ENCODE measurements at places on chromosomes 5 and 9.

DNA sequence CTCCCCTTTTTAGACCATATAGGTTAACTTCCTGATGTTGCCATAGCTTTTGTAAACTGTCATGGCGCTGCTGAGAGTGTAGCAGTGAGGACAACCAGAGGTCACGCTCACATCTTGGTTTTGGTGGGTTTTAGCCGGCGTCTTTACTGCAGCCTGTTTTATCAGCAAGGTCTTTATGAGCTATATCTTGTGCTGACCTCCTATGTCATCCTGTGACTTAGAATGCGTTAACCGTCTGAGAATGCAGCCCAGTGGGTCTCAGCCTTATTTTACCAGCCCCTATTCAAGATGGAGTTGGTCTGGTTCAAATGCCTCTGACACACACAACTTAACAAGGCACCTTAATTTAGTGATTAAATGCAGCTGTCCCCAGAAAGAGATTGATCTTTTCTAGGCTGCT lies 23.9 kb upstream of the KDM4C start:
- DNase-seq = no peak

GRCh38 chr5:181246276-181247049 lies 2.8 kb upstream of the RACK1 start:
- no peak for DNase-seq

GRCh38 chr9:90966480-90967144 lies 165.0 kb downstream of the SYK start:
- no peak for DNase-seq

GRCh38 chr9:99867968-99868367 lies 38.5 kb upstream of the STX17 start:
- DNase-seq = no peak

DNA sequence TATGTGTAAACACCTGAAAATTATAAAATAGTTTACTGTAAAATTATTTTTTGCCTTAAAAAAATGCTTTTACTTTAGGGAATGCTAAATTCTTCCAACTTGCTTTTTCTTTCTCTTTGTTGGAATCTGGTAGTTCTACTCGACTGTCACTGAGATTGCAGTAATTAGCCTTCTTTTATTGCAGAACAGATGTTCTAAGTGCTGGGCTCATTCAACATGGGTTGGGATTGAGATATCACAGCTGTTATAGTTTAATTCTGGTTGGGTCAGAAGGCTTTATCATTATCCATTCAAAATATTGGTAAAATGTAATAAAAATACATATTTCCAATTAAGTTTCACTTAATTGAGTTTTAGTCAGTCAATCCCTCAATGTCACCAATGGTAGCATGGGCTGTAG lies 686.7 kb downstream of the CDH18 start:
- no peak for DNase-seq

DNA sequence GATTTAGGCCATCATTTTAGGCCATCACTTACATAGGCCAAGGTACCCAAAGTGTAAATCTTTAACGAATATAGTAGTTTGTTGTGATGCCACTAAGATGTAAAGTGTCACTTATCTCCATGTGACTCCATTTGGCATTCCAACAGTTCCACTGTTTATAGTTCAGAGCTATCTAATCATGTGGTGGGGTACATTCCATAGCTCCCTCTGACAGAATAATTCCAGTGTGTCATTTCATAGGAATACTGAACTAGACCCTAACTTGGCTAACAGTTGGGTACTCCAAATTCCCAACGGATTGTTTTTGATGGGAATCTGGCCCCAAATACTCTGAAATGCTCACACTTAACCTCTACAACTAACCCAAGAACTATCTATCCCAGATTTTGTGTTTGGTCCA lies 76.7 kb upstream of the FST start:
- DNase-seq = no peak

DNA sequence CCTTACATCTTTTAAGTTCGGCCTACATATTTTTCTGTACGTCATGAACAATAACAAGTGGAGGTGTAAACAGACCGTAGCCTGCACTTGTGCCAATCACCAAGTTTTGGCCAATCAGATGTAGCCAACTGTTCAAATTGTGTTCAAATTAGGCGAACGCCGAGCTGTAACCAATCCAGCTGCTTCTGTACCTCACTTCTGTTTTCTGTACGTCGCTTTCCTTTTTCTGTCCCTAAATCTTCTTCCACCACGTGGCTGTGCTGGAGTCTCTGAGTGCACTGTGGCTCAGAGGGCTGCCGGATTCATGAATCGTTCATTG lies 26.4 kb downstream of the TRIM14 start:
- DNase-seq = no peak

GRCh38 chr9:28956116-28956880 lies 1383.0 kb upstream of the C9orf72 start:
- DNase-seq = no peak

- no peak for DNase-seq
Measured at GRCh38 chr9:84554069-84554664, 115.4 kb upstream of the NTRK2 start.

DNA sequence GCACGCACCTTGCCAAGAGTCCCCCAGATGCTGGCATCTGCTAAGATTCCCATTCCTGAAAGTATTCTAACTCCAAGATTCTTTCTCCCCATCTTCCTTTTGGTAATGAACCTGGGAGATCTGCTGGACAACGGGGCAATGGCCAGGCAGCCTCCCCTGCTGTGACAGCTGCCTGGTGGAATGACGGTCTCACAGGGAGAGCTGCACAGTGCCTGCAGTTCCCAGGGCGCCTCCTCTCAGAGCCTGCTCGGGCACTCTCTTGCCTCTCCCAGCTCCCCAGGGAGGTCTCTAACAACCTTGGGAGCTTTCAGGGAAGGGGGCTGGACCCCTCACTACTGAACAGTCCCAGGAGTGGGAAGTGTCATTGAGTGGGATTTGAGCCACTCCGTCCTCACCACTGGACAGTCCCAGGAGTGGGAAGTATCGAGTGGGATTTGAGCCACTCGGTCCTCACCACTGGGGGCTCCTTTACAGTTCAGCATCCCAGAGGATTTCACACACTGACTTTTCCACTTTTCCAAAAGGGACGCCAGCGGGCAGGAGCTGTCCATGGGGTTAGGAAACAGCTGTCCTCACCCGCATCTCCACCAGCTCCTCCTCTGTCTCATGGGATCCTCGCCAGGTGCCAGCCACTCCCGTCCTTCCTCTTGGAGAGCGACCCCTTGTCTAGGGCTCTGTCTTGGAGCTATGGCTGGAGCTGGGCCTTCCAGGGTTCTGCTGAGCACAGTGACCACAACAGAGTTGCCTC lies 65.7 kb downstream of the ADAMTS2 start:
- DNase-seq = no peak

- no peak for DNase-seq
Measured at GRCh38 chr5:104018299-104018698, 455.7 kb upstream of the NUDT12 start.

- no peak for DNase-seq
Measured at GRCh38 chr5:891117-891836, 1.3 kb downstream of the BRD9 start.

DNA sequence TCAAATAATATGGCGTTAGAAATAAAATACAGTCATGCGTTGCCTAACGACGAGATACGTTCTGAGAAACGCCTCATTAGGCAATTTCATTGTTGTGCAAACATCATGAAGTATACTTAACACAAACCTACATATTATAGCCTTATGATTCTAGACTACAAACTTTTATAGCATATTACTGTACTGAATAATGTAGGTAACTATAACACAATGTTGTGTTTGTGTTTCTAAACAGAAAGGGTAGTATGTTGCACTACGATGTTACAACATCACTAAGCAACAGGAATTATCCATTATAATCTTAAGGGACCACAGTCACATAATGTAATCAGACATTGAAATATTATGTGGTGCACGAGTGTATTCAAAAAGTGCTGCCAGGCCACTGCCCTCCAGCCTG lies 3.0 kb upstream of the SMC2 start:
- no peak for DNase-seq

- peak; percentile 22 for DNase-seq
Measured at GRCh38 chr5:147558826-147559225, 49.0 kb upstream of the DPYSL3 start.

DNA sequence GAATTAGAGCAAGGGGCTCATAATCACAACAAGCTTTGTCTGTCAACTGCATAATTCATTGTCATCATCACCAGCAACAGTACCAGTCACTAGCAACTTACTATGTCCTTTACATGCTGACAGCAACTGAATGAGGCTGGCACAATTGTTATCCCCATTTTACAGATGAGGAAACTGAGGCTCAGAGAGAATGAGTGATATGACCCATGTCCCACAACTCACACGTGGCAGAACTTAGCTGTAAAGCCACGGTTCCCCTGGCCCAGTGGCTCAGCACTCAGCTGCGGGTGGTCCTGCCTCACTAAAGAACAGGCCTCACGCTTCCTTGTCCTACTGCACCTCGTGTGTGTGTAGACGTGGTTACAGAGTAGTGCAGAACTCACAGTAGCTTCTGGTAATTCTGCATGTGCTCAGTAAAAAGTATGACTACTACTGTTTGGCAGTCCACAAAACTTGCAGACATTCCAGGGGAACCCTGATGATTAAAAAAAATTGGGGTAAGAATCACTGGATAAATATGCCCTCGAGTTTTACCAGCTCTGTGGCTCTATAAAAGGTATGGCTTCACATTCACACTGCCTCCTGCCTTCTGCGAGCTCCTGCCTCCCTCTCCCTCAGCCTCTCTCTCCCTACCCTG lies 30.2 kb downstream of the AFAP1L1 start:
- DNase-seq = no peak

GRCh38 chr9:37061768-37062167 lies 27.7 kb upstream of the PAX5 start:
- no peak for DNase-seq

DNA sequence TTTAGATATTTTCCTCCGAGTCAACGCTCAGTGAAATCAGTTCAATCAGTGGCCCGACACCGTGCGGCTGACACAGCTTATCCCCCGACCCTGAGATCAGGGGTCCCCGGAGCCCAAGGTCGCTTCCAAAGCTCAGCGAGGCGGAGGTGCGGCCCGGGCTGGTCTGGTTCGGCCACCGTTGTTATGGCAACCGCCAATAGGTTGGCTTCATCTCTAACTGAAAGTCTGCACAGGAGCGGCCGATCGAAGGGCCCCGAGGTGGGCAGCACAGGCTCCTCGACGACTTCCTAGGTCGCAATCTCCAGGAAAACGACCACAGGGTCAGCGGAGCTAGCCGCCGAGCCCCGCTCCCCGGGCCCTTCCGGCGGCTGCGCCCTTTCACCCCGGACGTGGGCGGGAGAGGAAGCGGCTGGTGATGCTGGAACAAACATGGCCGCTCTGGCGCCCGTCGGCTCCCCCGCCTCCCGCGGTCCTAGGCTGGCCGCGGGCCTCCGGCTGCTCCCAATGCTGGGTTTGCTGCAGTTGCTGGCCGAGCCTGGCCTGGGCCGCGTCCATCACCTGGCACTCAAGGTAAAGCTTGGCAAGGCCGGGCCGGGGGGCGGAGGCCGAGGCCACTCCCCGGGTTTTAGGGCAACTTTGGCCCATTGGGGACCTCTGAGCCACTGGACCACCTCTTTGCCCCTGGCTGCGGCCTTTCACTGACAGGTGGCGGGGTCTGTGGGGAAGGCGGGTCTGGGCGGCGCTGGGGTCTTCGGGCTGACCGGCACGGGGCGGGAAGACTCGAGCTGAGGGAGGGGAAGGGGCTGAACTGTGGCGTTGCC lies at the start of gene GPR107:
GPR107 (plus strand) TSS at position 403 of the 821 bp plus-strand sequence; CDS start at position 430, 27 bp downstream.
- DNase-seq = peak; percentile 38

DNA sequence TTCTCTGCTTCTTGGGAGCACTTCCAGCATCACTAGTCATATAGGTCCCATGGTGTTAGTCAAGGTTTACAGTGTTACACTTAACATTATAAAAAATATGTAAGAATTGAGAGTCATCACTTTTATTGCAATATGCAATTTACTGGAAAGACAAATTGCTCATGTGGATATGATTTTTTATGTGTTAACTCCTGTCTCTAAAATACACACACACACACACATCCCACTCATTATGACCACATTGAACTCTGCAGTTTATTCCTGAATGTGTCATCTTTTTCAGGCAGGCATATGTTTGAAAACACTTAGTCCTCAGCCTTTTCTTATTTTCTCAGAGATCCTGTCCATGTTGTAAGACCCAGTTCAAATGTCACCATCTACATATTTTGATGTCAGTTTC lies 148.5 kb upstream of the MRPS30 start:
- no peak for DNase-seq

DNA sequence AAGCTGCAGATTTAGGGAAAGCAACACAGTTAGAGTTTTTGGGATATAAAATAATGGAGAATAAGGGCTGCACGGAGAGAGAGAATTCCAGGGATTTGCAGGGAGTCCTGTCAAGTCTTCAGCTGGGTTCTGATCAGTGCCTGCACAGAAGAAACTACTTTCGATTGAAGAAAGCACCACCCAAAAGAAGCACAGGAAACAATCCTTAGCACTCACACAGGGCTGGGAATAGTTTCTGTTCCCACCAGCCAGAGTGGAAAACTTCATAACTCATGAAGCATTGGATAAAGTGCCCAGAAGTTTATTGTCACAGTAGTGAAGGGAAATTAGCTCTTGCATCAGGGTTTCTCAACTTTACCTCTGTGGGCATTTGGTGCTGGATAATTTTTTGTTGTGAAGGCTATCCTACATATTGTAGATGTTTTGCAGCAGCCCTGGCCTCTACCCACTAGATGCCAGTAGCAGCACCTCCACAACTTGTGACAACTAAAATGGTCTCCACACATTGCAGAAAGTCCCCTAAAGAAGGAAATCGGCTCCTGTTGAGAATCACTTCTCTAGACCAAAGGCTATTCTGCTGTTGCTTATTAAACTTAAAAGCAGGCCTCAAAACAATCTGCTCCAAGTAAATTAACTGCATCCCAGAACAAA lies 71.0 kb upstream of the FAM120A start:
- no peak for DNase-seq

DNA sequence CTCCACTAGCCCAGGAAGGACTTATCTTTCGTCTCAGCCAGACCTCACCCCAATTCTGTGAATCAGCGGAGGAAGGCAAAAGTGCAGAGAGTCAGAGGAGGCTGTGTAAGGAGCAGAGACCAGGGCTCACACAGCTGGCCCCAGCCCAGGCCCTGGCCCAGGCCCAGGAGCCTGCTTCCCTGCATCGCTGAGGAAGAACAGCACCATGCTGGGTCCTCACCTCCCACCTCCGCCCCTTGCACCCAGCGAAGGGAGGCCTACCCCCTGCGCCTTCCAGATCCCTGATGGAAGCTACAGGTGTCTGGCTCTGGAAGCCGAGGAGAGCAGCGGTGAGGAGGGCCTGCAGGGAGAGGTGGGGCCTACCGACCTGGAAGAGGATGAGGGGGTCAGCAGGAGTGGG lies 22.3 kb upstream of the SYNPO start:
- no peak for DNase-seq

DNA sequence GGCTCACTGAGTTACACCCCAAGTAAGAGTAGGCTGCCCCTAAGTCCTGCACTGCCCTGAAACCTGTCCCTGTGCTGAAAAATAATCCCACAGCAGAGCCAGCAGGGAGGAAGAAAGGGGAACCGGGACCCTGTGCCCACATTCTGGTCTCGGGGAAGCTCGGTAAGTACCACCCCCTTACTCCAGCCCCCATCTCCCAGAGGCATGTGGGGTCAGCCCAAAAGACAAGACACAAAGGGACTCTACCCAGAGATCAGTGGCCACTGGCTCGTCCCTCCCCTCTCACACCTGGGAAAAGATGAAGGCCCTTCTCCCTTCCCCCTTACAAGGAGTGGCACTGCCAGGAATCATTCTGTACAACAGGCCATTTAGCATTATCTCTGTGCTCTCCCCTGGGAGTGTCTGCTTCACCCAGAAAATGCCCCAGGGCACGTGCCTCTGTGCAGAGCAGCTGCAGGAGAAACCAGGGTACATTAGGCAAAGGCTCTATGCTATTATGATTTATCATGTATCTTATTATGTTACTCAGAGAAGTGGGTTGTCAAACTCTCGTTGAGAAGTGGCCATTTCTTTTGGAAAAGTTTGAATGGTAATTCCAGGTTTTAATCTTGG lies 71.3 kb downstream of the NDFIP1 start:
- DNase-seq = no peak
